Esophagus muscularis mucosa (tissue), 4 donors: ENCODE measurements at places on chromosomes 1 and 21.

GRCh38 chr1:153058826-153059784 is 1.8 kb upstream of the SPRR2A start:
- DNase-seq: no peak

DNA sequence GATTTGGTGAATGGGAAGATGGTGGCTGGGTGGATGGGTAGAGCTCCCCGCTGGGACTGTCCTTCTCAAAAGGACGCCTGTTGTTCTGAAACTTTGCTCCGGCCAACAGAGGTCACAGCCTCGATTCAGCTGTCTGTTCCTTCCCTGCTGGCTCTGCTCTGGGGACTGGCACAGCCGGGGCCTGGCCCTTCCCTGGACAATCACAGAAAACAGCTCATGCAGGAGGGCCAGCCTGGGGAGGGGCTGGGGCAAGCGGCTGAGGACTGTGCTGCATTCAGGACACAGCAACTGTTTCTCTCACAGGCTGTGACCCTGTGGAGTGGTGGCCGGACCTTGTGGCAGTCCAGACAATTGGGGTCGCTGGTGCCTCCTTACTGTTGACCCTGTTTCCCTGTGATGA is 110.7 kb upstream of the TMEM51 start:
- no peak for DNase-seq

DNA sequence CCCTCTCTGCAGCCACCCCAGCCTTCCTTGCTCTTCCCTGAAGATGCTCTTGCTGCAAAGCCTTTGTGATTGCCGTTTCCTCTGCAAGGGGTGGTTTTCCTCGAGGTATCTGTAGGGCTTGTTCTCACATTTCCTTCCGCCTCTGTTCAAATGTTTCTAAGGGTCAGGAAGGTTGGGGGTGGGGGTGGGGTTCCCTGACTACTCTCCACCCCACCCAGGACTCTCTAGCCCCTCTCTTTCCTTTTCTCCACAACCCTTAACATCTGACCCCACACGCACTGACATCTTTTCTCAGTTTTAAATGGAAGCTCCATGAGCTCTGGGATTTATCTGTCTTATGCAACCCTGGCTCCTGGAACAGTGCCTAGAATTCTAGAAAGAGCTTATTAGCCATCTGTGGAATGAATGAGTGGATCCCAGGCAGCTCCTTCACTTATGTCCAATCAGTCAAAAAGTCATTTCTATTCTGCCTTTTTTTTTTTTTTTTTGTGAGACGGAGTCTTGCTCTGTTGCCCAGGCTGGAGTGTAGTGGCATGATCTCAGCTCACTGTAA is 27.3 kb upstream of the ZNF362 start:
- peak; percentile 87 for DNase-seq

DNA sequence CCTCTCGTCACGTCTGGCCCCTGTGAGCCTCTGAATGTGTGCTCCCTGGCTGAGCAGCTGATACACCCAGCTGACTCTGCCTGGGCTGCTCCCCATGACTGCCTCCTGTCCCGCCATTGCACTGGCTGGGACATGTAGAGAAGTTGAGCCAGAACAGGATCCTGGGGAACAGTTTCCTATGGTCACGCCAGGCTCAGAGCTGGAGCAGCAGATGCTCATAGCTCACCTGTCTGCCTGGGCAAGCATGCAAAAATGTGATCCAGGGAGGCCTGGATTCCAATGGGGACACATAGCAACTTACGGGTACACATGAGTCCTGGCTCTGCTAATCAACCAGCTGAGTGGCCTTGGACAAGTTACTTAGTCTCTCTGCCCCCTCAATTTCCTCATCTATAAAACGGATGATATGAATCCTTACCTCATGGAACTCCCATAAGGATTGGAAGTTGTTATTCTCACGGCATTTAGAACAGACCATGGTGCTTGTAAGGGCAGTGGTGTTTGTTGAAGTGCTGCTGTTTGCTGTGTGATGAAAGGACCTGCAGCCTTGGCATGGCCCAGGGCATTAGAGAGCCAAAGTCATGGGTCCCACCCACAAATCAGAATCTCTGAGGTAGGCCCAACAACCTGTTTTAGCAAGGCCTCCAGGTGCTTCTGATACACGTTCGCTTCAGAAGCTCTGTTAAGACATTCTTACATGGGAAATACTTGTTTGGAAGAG is 150.3 kb upstream of the VANGL1 start:
- peak; percentile 75 for DNase-seq

DNA sequence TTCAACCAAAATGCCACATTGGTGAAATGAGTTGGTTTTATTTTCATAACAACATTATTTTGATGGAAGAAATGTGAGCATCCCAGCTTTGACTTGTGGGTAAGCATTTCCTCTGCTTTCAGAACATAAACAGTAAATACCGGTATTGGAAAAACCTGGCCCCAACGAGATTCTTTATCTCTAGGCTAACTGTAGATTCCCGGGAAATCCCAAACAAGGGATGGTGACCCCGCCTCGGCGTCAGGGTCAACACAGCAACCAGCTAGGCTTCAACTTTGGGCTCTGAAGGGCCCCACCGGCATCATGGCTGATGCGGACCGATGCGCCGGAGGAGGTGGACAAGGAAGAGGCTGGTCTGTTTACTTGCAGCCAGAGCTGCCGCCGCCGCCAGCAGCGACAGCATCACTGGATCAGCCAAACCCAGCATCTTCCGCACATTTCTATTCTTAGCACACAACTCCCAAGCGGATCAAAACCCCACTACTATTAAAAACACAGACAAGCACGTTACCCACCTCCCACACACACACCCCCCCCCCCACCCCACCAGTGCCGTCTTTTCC is 1.1 kb downstream of the AKT3 start:
- no peak for DNase-seq

- DNase-seq: no peak
These were observed 49.1 kb upstream of the RIPK4 start for GRCh38 chr21:41815652-41816582.

DNA sequence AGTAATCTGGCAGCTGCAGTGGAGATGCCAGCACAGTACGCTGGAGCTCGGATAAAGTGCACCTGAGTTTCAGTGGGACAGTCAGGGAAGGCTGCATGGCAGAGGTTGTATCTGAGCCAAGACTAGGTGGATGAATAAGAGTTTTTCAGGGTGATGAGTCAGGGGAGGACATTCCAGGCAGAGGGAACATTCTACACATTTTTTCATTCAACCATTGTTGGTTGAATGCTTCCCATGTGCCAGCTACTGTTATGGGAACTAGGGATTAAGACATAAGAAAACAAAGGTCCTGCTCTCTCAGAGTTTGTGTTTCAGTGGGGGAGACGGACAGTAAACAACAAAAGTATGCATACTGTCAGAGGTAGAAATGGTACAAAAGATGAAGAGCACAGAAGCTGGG is 5.2 kb downstream of the LEPR start:
- DNase-seq: no peak

DNA sequence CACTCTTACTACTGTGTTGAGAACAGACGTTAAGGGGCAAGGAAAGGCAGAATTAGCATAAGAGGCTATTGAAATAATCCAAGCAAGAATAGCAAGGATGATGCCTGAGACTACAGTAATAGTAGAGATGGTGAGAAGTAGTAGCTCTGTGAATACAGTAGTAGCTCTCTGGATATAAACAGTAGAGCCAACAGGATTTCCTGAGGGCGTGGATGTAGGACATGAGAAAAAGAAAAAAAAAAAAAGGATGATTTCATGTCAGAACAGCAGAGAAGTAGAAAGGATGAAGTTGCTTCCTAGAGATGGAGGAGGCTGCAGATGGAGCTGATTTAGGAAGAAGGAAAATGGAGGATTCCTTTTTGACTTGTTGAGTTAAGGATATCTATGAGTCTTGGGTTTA is 112.3 kb downstream of the OMA1 start:
- DNase-seq: no peak

DNA sequence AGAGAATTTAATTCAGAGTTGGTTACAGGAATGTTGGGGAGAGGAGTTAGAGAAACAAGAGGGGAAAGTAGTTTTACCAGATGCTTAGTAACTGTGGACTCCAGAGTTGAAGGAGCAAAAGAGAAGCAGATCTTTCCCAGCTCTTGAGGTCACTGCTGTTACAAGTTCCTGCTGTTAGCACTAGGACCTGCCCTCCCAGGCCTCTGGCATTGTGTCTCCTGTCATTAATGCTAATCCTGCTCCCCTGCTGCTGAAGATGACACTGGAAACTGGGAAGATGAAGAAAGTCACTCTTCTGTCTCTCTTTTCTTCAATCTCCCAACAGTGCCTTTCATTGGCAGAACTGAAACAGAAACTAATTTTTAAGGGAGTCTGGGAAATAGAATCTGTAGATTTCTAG is 845.6 kb downstream of the ADGRL2 start:
- no peak for DNase-seq

DNA sequence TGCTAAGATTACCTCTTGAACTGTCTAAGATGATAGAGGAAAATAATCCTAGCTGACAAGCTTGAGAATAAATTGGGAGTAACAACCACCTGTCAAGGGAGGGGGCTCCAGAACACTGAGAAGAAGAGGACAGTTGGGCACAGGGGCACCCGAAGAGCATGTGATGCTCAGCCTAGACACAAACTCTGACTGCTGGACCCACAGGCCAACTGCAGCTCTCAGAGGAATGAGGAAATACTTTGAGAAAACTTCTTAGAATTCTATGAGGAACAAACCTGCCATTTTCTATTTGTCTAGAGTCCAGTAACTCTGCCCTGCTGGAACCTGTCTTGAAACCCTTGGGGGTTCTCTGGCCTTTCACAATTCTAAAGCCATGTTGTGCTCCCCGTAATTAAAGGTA is 124.1 kb upstream of the KCNK2 start:
- DNase-seq: no peak

DNA sequence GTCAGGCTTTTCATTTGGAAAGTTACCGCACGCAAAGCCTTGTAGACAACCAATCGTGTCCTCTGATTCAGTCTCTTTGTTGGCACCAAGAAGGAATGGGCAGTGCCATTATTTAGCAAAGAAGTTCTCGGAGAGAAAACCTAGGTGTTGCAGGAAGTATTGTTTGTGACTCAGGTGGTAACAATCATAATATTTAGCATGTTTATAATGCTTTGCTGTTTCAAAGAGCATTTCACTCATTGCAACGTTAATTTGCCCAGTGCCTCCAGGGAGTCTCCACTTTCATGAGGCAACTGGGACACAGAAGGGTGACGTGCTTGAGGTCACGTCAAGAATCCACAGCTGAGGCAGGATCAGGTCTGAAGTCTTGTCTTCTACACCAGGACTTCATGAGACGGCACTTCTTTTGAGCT is 31.4 kb downstream of the STPG1 start:
- DNase-seq: peak; percentile 26

DNA sequence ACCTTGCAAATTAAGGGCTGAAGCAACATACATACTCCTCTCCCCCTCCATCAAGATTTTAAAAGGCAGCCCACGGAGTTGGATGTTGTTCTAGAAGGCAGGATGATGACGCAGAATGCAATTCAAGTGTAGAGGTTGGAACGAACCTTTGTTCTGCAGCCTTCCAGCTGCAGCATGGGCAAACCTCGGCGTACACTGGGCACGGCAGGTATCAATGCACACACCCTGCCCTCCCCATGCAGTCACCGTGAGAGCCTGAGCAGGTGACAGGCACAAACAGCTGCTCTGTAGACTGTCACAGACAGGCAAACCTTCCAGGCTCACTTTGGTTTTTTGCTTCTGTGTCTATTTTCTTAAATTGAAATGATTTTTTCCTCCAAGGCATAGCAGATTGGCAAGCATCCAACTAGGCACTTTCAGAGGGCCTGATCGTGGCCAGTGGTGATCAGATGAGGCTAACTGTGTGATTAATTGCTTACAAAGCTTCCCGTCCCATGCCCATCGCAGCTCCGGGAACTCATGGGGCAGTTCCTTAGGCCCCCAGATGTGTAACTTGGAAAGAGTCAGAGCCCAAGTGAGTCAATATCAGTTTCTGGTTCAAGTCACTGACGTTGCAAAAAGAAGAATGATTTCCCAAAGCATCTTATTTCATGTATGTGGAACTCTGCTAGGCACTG is 82.3 kb downstream of the ITPKB start:
- no peak for DNase-seq

- no peak for DNase-seq
These were observed 111.1 kb upstream of the ETV3 start for GRCh38 chr1:157249326-157249725.

- no peak for DNase-seq
These were observed 25.8 kb downstream of the OSBPL9 start for GRCh38 chr1:51642739-51643142.

DNA sequence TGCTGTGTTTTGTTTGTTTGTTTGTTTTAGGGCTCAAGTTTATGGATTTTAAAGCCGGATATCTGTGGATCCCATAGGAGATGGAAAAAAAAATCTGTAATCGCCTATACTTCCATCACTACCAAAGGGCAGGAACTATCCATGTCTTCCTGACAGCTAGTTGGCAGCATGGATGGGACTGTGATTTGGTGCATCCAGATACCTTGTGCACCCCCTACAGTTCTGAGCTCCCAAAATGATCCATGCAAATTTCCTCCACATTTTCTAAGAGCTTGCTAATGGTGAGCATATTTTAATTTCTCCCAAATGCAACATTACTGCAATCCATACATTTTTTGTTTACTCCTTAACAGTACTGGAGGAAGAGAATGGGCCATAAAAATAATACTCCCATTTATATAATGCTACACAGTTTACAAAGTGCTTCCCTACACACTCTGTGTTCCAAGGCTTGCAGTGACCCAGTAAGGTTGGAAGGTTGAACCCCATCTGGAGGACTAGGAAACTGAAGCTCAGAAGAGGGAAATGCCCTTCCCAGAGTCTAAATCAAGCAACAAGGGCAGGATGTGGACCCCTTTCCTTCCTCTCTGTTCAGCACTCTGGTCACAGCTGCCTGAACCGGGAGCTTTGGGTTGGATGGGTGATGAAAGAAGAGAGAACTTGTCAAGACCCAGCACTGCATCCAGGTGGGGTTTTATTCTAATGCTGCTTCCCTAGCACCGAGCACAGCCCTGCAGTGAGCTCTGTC is 48.0 kb downstream of the CAPN8 start:
- DNase-seq: no peak
